ENCODE measurements at places on chromosomes 5 and 9.

GRCh38 chr9:3868012-3868411, 342.2 kb upstream of the RFX3 start:
- DNase-seq: no peak

DNA sequence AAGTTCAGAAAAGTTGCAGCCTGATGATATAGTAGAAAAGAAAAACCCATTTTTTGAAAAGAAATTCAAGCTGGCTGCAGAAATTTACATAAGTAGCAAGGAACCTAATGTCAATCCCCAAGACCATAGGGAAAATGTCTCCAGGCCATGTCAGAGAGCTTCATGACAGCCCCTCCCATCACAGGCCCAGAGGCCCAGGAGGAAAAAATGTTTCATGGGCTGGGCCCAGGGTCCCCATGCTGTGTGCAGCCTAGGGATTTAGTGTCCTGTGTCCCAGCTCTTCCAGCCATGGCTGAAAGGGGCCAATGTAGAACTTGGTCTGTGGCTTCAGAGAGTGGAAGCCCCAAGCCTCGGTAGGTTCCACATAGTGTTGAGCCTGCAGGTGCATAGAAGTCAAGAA, 220.3 kb downstream of the CSNK1G3 start:
- no peak for DNase-seq

- no peak for DNase-seq
Measured at GRCh38 chr5:58759745-58760144, 176.9 kb downstream of the RAB3C start.

- no peak for DNase-seq
Measured at GRCh38 chr9:8800196-8800595, 1000.6 kb upstream of the DMAC1 start.

- DNase-seq: no peak
Measured at GRCh38 chr9:95078939-95079338, 238.6 kb downstream of the FANCC start.

- DNase-seq: no peak
Measured at GRCh38 chr9:72586388-72587130, 65.2 kb downstream of the TMC1 start.

DNA sequence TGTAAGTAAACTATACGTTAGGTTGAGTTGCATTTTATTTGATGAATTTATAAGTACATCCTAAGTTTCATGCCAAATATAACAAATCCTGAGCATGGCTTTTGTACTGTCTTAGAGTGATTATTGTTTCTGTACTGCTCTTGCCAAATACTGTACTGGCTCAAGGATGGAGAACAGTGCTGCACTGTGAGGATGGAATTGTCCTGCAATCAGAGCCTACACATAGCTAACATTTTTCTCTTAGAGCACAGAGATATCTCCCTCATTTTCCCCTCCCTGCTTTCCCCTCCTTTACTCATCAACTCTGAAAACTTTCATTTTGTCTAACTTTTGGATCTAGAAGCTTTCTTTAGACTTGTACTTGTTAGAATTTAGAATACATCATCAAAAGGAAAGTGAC, 28.3 kb downstream of the LRRC70 start:
- no peak for DNase-seq

DNA sequence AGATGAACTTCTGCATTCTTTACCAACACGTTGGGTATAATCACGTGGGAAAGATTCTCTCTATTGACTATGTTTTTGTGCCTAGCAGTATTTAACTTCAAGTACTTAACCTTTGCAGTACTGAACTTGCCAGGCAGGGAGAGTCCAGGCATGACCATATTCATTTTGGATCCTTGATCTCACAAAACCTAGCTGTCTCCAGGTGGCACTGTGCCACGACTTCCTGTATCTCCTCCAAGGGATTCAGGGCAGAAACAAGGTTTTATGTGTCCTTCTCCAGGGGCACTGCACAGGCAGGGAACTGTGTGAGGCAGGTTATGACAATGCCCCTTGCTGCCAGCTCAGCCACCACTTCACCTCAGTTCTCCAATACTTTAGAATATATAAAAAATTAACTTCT, 11.7 kb upstream of the IFNA5 start:
- no peak for DNase-seq

GRCh38 chr5:124515497-124516245, 230.8 kb downstream of the ZNF608 start:
- DNase-seq: no peak

DNA sequence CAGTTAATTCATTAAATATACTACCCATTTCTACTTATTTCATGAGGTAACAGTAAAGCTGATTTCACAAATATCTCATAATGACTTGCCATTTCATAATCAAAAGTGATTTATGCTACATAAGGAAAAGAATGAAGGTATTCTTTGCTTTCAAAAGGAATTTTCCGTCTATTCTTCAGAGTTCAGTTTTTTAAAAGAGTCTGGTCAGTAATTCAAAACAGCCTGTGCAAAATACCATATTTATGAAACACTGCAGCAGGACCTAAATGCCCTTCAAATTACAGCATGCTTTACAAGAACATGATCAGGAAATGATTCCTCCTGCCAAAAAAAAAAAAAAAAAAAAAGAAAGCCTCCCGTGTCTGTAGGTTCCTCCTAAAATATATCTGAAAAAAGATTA, 154.7 kb downstream of the KIAA0825 start:
- DNase-seq: no peak

- DNase-seq: no peak
Measured at GRCh38 chr5:168057905-168058304, 233.5 kb upstream of the WWC1 start.

GRCh38 chr9:135251996-135252760, 164.7 kb downstream of the OLFM1 start:
- DNase-seq: peak; percentile 18

- DNase-seq: no peak
Measured at GRCh38 chr9:109781541-109782197, 1.7 kb downstream of the PALM2AKAP2 start.

DNA sequence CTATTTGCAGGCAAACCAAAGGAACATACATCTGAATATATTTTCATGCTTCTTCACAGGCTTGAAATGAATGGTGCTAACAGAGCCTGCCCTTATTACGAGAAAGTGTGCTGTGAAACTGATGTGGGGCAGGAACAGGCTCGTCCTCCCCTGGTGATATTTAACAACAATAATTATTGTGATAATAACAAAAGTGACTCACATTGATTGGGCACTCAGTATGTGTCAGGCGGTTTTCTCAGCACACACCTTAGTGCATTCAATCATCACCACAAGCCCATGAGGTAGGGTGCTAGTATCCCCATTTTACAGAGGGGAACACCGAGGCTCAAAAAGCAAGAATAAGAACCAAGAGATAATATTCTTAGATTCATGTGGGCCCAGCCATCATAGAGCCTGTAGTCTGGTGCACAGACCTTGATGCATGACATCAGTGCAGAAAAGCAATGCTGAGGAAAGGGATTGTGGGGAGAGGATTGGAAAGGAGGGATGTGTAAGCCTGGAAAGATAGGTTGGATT, 18.1 kb upstream of the BOD1 start:
- DNase-seq: no peak

- DNase-seq: no peak
Measured at GRCh38 chr9:137757613-137758029, 120.0 kb upstream of the CACNA1B start.
